ENCODE measurements at places on chromosomes 2 and 18. TPM values are rescaled to one million over a fixed set of nuclear protein-coding genes. Genes with fewer than 3 reads are reported as not detected.

Gene SPP2
- polyA plus RNA-seq = not detected

Gene GKN1
- not detected for polyA plus RNA-seq

Gene CXCR4
- 29.1 TPM for polyA plus RNA-seq

DNA sequence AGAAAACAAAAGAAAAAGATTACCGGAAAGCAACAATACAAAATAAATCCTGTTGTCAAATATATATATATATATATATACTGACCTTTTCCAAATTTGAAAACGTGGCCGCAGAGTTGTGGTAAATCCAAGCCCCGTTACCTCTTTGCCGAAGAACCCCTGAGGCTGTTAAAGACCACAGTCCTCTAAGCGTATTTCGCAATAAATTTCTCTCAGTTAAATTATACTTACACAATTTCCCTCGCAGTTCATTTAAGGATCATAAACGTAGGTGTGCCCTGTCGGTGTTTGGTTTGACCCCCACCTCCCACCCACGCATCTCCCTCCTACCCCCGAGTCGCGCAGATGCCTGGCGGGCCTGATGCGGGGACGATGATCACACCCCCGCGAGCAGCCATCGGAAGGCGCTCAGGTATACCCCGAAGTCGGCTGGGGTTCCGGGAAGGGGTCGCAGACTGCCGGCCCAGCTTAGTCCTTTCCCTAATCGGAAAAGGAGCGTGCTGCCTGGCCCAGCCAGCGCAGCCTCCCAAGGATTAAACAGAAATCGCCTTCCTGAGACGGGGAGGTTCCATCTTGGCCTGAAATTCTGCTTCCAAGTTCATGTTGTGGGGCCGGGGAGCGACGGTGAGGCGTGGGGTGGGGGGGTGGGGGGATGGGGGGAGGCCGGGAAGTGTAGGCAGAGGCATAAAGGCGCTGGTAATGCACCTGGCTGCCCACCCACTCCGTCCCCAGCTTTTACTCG lies 2.9 kb upstream of the MEIS1 start:
- DNase-seq = peak; percentile 51

DNA sequence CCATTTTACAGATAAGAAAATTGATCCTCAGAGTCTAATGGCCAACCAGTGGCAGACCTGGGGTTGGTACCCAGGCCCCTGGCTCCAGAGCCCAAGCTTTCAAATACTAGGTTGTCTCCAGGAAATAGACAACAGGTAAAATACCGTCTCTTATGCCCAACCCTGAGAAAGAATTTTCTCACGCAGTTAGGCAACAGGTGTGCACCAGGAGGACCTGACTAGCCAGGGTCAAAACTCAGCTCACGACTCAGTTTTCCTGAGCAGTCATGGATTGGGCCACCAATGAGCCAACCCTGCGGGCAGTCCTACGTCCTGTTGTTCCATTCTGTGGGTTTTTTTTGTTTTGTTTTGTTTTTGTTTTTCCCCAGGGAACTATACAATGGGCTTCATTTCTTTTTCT lies 13.5 kb downstream of the TRIB2 start:
- no peak for DNase-seq

DNA sequence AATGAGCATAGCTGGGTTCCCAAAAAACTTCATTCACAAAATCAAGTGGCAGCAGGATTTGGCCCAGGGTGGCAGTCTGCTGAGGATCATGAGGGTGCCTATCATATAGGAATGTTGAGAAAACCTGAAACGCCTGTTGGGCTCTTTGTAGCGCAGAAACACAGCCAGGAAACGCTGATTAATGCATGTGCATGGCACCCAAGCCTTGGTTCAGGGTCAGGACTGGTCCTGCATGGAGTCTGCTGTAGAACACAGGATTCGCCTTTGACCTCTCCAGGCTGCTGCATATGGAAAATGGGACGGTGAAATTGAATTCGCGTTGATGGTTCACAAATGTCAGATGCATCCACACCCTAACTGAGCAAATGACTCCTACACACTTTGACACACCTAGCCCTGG lies 227.9 kb upstream of the COPS8 start:
- no peak for DNase-seq

- no peak for DNase-seq
Measured at GRCh38 chr2:85926931-85927661, 38.3 kb upstream of the ST3GAL5 start.

GRCh38 chr2:101725515-101726192 lies 28.1 kb downstream of the MAP4K4 start:
- DNase-seq = no peak

All from muscle of back (tissue), 13 donors.